Caco-2 (cell line): ENCODE measurements at places on chromosomes 12 and 14.
A peak's percentile ranks its signal among the peaks of the same experiment; 100 is the strongest.

- no peak for DNase-seq
These were observed 65.9 kb downstream of the ITPR2 start for GRCh38 chr12:26767116-26767515.

GRCh38 chr14:29627137-29627536 is 300.5 kb downstream of the PRKD1 start:
- no peak for DNase-seq

DNA sequence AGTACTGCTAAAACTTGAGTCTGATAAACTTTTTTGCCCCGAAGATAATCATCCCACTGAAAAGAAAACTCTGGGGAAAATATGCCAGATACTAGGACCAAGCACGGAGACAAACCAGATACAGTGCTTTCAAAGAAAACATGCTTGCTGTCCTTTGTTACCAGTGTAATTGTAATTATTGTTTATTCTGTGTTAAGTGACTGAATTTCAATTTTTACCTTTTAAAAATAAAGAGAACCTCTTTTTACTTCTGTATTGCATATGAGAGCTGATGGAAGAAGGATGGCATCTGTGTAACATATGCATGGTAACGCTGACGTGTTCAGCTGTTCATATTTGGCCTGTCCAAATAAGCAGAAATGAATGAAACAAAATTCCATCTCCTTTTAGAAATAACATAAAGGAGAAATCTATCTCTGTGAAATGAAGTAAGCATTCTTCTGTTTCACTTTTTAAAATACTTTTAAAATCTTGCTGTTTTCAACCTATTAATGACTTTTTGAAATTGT is 22.5 kb downstream of the SLC35E3 start:
- no peak for DNase-seq

DNA sequence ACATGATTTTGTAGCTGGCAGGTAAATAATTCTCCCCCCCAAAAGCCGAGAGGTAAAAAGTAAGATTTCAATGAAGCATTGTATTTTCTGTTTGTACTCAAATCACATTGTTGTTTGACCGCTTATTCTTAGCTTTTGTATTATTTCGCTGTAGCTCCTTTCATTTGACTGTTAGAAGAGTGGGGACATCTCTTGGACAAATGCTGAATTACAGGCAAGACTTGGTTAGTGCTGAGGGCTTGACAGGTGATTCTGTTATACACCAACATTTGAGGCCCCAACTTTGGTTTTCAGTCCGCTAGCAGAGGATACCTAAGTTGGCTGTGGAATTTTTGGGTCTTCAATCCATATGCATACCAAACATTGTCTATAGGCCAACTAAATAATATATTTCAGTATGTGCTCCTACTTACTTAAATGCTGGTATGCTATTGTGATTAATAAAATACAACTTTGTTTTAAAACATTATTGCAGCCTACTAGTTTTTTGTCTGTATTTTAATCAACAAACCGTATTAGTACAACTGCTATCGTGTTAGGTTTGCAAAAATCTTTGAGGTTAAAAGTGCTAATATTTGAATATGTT is 102.2 kb downstream of the ERC1 start:
- no peak for DNase-seq

DNA sequence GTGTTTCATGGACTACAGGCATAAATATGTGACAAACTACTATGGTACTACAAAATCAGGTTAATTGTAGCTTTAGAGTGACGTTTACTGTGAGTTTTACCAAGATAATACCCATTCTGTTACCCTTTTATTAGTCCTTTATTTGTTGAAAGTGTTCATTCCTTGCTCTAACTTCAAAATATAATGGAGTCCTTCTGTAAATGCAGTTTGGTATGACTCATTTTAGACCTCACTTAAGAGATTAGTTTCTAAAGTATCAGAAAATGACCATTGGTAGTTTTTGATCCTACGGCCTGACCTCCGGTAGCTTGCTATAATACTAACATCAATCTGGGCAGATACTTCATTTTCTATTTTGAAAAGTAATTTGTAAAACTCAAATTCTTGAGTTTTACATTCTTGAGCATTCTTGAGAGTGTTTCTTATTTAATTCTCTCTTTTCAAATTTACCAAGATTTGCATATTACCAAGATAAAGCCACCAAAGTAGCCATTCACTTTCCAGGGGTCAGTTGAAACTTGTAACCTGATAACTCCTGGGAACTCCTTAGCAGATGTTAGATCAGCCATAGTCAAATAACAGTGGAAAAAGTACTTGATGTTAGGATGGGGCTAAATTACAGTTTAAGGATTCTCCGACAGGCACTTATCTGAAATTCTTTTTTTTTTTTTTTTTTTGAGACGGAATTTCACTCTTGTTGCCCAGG is 4.2 kb downstream of the HSPA2 start:
- DNase-seq: no peak

DNA sequence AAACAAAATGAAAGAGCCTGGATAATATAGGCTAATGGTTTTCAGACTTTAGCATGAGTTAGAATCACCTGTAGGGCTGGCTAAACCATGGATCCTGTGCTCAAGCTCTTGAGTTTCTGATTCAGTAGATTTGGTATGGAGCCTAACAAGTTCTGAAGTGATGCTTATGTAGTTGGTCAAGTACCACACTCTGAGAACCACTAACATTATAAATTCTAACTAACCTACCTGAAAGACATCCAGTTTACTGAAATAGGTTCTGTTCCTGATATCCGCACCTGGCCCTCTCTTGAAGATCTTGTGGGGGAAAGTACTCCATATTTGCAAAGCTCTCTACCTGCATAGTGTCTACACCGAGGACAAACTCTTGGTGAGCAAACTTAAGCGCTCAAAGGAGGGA is 59.4 kb upstream of the VSX2 start:
- no peak for DNase-seq

GRCh38 chr14:87113286-87113685 is 879.7 kb downstream of the GALC start:
- no peak for DNase-seq

DNA sequence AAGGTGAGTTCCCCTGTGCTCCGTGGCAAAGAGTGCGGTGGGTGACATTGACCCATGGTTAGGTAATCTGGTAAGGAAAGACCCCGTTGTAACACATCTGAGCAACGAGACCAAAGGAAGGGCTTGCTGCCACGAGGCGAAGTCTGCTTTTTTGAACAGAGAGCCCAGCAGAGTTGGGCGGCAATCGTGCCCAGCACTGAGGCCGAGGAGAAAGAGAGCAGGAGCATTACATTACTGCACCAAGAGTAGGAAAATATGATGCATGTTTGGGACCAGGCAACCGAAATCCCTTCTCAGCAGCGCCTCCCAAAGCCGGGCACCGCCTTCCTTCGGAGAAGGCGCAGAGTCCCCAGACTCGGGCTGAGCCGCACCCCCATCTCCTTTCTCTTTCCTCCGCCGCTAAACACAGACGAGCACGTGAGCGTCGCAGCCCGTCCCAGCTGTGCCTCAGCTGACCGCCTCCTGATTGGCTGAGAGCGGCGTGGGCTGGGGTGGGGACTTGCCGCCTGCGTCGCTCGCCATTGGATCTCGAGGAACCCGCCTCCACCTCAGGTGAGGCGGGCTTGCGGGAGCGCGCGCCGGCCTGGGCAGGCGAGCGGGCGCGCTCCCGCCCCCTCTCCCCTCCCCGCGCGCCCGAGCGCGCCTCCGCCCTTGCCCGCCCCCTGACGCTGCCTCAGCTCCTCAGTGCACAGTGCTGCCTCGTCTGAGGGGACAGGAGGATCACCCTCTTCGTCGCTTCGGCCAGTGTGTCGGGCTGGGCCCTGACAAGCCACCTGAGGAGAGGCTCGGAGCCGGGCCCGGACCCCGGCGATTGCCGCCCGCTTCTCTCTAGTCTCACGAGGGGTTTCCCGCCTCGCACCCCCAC is at the start of gene HIF1A:
HIF1A (plus strand) TSS at position 684 of the 865 bp plus-strand sequence. CDS start 292 bp downstream, outside the sequence.
- peak; percentile 97 for DNase-seq

- no peak for DNase-seq
These were observed 61.1 kb downstream of the RNF34 start for GRCh38 chr12:121461048-121461447.

GRCh38 chr14:75968456-75968855 is 13.3 kb downstream of the TGFB3 start:
- DNase-seq: no peak

DNA sequence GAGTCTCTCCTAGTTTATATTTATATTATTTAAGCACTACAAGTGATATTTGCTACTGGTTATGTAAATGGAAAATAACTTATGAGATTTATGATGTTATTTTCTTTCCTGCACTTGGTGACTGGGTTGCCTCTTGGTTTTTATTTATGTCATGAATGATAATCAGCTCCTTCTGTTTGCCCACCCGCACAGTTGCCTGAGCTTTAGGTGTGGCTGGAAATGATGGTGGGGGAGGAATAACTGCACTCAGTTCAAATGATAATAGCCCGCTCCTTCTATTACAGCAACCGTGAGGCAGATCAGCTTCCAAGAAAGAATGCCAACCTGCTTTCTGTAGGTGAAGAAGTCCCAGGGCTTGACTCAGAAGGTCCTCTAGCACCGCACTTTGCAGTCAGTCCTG is 190.2 kb upstream of the CAND1 start:
- no peak for DNase-seq

GRCh38 chr14:79275292-79275655 is 936.0 kb downstream of the DIO2 start:
- no peak for DNase-seq

GRCh38 chr12:102322254-102322653 is 124.6 kb upstream of the PMCH start:
- DNase-seq: no peak

GRCh38 chr14:33612197-33612505 is 338.7 kb downstream of the EGLN3 start:
- DNase-seq: no peak

- no peak for DNase-seq
These were observed 405.6 kb downstream of the TMEM121 start for GRCh38 chr14:105931808-105932483.

- no peak for DNase-seq
These were observed 115.0 kb downstream of the CALM1 start for GRCh38 chr14:90511795-90512328.

GRCh38 chr12:41142376-41142775 is 45.7 kb upstream of the PDZRN4 start:
- DNase-seq: no peak

DNA sequence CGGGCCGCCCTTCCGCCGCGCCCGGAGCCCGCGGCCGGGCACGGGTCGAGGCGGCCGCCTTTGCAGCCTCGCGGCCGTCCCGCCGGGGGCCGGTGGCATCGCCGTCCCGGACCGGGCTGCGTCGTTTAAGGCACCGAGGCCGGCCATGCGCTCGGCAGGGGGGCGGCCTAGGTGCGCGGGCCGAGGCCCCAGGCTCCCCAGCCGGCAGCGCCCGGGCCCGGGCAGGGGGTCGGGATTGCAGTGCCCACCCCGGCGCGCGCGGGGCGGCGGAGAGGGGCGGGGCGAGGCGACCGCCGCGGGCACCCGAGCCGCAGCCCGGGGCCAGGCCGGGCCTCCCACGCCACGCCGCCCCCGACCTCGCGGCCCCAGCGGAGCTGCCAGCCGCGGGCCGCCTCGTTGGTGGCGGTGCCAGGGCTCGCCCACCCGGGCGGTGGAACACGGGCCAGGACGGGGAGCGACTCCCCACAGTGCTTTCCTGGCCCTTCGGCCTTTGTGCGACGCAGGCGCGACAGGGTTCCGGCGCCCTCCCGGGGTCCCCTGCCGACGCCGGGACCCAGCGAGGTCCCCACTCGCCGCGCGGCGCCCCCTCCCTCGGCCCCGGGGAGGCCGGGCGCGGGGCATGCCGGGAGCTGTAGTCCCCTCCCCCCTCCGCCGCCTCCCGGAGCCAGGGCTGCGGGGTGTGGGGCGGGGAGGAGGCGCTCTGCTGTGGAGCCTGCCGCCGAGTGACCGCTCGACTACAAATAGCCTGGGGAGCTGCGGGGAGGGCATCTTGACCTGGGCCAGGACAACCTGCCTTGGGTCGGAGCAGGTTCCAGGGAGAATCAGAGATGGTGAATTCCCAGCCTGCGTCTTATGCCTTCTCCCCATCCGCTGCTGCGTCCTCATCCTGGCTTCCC is 769 bp downstream of the FKBP4 start:
- DNase-seq: peak; percentile 88

- no peak for DNase-seq
These were observed 279.0 kb downstream of the ATXN7L3B start for GRCh38 chr12:74816398-74817175.
